ENCODE measurements at places on chromosomes 6 and 20.

DNA sequence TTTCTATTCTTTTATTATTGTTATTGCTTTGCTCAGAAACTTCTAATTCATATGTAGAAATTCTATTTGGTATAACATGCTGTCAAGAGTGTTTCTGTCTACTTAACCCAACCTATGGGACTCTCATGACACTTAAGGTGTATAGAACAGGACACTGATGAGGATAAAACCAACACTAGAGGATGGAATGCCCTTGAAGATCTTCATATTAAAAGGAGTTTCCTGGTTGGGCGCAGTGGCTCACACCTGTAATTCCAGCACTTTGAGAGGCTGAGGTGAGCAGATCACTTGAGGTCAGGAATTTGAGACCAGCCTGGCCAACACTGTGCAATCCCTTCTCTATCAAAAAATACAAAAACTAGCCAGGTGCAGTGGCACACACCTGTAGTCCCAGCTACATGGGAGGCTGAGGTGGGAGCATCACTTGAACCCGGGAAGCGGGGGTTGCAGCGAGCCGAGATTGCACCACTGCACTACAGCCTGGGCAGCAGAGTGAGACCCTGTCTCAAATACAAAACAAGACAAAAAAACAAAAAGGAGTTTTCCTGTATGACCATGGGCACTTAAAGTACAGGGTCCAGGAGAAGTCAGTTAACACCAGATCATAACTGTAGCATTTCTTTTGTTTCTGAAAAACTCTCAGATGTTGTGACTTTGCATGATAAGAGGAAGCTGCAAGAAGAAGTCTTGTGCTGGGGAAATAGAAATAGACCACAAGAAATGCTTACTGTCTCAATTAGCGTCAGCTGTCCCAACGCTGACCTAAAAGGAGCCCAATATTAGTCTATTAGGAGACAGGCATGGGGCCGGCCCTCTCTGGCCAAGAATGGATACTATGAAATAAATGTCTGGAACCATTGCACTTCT lies 38.9 kb upstream of the CD2AP start:
- DNase-seq: no peak

DNA sequence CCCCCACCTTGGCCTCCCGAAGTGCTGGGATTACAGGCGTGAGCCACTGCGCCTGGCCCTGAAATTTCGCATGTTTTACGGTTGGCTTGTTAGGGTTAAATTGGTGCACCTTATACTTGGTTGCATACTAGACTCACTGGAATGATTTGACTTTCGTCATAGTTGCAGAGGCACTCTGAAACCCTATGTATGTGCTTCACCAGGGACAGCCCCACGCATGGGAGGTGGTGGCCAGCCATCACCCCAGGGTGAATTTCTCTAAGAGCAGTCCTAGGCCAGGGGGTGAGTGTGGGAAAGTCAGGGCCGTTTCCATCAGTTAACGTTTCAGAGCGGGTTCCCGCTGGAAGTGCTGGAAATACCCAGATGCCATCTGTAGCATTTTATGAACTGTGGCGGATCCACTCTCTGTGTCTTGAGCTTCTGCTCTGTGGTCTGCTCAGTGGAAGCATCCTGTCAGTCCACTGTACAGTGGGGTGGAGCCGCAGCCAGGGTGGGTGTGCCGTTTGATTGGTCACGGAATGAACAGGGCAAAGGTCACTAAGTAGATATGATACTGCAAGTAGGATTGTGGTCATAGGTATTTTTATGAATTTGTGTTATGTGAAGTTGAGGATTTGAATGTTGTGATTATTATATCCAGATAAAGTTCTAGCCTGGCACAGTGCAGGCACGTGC lies 13.2 kb downstream of the DNAJC5 start:
- DNase-seq: no peak

DNA sequence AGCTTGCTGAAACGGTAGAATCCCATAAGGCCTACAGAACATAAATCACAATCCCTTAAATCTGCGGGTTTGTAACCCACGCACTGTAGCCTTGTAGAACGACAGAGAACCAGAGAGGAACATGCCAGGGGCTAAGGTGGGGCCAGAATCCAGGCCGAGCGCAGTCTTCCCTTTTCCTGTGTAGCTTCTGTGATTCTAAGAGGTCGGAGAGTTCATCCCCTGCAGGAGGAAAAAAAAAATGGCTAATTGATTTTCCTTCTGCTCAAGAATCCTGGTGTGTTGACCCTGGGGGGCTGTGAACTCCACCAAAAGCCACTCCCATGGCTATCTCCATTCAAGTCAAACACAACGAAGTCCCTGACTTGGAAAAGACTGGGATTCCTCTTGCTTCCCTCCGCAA lies 96.3 kb downstream of the SPTLC3 start:
- DNase-seq: no peak

- no peak for DNase-seq
These were observed 80.2 kb downstream of the SYTL3 start for GRCh38 chr6:158729906-158730540.
